ENCODE measurements at places on chromosomes 4 and X. TPM values are rescaled to one million over a fixed set of nuclear protein-coding genes. Genes with fewer than 3 reads are reported as not detected.
A peak's percentile ranks its signal among the peaks of the same experiment; 100 is the strongest.

DNA sequence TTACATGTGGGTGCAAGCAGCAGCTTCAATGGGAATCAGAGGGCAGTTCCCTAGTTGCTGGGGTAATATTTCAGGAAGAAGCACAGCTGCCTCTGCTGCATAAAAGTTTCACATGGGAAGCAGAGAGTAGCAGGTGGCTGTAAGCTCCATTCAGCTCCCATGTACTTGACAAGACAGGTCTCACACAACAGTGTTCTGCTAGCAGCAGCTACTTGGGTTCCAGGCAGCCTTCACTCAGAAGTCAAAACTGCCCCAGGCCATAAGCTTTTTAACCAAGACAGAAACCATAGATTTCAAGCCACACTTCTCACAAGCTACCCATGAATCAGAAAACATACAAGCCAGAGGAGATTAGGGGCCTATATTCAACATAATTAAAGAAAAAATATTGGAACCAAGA, 41.4 kb upstream of the SPIN2A start:
- H3K27ac ChIP-seq = no peak overlapping the region
- no peaks in the 10 kb centered on the region for H3K27me3 ChIP-seq
- H3K4me3 ChIP-seq = no peak overlapping the region

The ASB12 gene
- total RNA-seq = not detected

DNA sequence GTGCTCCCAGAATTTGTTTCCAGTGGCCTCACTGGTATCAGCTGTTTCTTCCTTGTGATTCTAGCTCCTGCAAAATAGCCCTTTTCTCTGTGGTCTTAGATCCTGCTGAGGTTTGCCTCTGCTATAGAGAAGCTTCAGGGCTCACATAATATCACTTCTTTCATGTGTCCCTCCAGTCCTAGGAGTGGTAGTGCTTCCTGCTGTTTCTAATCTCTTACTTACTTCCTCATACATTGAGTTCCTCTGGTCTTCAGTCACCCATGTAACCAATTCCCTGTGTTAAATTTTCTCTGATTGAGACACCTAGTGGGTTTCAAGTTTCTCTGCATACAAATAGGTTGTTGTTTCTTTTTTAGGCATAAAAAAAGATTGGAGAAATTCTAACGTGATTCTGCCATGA, 1567.9 kb downstream of the ARAP2 start:
- H3K4me3 ChIP-seq = no peak overlapping the region
- H3K4me1 ChIP-seq = no peaks in the 10 kb centered on the region
- H3K27me3 ChIP-seq = no peaks in the 10 kb centered on the region
- no peak for DNase-seq

The TRMT2B gene
- 41.3 TPM for total RNA-seq

DNA sequence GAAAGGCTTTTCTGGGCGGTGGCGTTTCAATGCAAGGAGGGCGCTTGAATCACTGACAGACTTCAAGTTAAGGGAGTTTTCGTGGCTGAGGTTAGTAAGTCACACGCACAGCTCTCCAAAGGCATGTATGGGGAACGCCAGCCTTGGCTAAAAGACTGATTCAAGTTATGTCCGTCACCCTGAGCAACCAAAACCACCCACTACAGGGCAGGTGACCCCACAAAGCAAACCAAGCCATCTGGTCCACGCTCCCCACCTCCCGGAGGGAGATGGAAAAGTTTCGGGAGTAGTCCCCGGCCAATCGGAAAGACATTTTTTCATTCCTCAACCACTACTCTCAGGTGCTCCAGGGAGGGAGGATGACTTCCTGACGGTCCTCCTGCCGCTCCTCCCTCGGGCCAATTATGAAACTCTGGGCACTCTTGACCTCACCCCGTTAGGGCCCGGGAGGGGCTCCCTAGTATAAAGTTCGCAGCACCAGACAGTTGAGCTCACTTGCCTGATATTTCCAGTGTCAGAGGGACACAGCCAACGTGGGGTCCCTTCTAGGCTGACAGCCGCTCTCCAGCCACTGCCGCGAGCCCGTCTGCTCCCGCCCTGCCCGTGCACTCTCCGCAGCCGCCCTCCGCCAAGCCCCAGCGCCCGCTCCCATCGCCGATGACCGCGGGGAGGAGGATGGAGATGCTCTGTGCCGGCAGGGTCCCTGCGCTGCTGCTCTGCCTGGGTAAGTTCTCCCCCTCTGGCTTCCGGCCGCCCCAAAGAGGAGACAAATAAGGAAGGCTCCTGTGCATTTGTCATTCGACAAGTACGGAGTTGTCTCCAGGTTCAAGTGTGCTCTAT, at the start of gene EREG:
EREG (plus strand) TSS at position 494 of the 840 bp plus-strand sequence; CDS start at position 658, 164 bp downstream.
- DNase-seq = peak; percentile 1
- peaks cover 14% of the 10 kb centered on the region for H3K27me3 ChIP-seq
- H3K36me3 ChIP-seq = no peaks in the 10 kb centered on the region
- H3K4me3 ChIP-seq = no peak within 1 kb of the TSS
- no peaks in the 10 kb centered on the region for H3K4me1 ChIP-seq

DNA sequence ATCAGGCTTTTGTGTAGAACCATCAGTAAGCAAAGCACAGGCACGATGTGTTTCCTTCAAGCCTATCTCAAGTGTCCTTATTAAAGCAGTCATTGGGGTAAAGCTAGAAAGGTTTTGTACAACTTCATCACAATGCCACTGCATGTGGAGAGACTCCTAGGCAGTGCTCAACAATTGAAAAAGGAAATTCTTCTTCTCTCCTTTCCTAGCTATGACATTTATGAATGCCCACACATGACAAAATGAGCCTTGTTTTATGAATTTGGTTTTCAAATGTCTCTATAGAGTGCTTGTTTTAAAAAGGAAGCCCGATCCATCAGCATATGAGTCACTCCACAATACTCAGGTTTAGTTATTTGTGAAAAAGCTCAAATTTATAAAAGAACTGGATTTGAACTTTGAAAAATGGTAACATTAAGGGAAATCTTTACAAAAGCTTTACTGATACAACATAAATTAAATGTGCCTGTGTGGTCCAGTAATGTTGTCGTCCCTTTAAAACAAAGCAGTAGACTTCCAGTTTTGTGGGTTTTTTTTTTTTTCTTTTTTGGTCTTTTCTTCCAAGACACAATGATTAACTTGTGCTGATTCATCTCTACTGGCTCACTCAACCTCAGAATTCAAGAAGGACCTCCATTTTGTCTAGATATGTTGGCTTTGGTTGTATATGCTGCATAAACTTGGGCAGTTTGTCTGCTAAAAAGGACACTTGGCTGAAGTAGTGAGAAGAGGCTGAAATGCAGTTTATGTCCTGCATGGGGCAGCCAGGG, 273.8 kb downstream of the GASK1B start:
- no peaks in the 10 kb centered on the region for H3K36me3 ChIP-seq
- H3K27me3 ChIP-seq = no peaks in the 10 kb centered on the region
- no peak overlapping the region for H3K4me3 ChIP-seq
- H3K4me1 ChIP-seq = no peaks in the 10 kb centered on the region
- no peak overlapping the region for H3K27ac ChIP-seq

DNA sequence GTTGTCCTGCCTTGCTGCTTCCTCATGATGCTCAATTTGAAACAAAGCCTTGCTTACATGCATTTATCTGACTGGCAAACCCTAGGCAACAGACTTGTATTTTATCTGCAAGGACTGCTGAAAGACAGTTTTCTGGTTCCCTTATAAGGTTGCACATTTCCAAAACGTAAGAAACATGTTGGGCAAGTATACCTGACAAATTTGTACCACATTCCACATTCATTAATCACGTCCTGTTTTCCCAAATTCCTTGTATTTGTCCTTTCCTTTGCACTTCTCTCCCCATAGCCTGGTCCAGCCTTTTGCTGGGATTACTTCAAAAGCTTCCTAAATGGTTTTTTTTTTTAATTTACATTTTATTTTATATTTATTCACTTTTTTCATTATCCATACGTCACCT, 310.1 kb downstream of the PPP3CA start:
- no peaks in the 10 kb centered on the region for H3K27me3 ChIP-seq
- no peak overlapping the region for H3K27ac ChIP-seq
- H3K4me1 ChIP-seq = peaks cover 18% of the 10 kb centered on the region
- no peak overlapping the region for H3K4me3 ChIP-seq
- no peaks in the 10 kb centered on the region for H3K36me3 ChIP-seq
- no peak for DNase-seq

The RXFP1 gene
- not detected for total RNA-seq

The SYN1 gene
- total RNA-seq = not detected

DNA sequence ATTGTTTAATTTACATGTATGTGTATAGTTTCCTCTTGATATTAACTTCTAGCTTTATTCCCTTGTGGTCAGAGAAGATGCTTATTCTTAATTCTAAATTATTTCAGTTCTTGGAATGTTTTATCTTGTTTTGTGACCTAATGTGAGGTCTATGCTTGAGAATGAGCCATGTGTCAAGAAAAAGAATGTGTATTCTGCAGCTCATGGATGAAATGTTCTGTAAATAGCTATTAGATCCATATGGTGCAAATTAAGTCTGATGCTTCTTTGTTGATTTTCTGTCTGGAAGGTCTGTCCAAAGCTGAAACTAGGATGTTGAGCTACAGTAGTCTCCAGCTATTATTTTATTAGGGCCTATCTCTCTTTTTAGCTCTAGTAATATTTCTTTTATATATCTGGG, 187.3 kb upstream of the RASGEF1B start:
- DNase-seq = no peak
- H3K4me3 ChIP-seq = no peak overlapping the region
- H3K27ac ChIP-seq = no peak overlapping the region
- peaks cover 4% of the 10 kb centered on the region for H3K27me3 ChIP-seq
- no peaks in the 10 kb centered on the region for H3K4me1 ChIP-seq

DNA sequence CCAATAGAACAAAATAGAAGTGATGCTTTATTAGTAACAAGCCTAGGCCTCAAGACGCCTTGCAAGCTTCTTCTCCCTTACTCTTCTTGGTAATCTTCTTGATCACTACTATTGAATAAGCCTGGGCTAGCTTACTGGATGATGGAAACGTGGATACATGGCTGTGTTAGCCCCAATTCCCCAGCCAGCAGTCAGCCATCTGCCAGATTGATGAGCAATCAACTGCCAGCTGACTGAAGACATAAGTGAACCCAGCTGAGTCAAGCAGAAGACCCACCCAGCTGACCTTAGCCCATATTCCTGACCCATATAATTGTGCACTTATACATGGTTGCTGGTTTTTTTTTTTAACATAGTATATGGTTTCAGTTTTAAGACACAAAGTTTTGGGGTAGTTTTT, 130.4 kb downstream of the DHX15 start:
- H3K4me1 ChIP-seq = no peaks in the 10 kb centered on the region
- H3K27ac ChIP-seq = no peak overlapping the region
- H3K27me3 ChIP-seq = no peaks in the 10 kb centered on the region
- H3K4me3 ChIP-seq = no peak overlapping the region
- no peaks in the 10 kb centered on the region for H3K36me3 ChIP-seq

DNA sequence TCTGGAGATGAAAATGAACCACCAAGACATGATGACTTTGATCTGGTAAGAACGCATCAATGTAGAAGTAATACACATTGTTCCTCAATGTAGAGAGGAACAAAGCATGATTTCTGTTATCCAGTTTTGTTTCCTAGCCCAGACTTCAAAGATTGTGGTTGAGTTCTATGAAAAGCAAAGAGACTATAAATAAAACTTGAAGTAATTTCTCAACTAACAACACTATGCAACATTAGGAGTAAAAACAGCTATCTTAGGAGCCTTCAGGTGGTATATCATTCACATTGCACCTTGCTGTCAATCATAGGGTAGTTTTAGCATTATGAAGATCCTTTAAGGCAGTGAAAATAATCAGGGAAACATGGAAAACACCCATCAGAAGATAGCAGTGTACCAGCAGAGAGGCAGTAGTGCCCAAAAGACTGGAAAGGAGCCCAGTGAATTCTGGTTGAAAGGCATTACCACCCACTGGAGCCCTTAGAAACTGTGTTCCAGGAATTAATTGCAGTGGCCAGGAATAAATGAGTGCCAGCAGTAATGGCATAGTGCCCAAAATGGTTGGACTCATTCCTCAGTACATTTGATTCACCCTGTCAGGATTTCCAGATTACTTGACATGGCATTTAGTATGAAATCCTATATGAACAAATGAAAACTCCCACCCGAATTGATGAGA, 300.7 kb upstream of the CXXC4 start:
- no peak overlapping the region for H3K27ac ChIP-seq
- no peak for DNase-seq
- no peak overlapping the region for H3K4me3 ChIP-seq
- H3K27me3 ChIP-seq = no peaks in the 10 kb centered on the region
- no peaks in the 10 kb centered on the region for H3K4me1 ChIP-seq

- no peaks in the 10 kb centered on the region for H3K36me3 ChIP-seq
- no peaks in the 10 kb centered on the region for H3K4me1 ChIP-seq
- no peak overlapping the region for H3K27ac ChIP-seq
- H3K27me3 ChIP-seq = no peaks in the 10 kb centered on the region
- no peak for DNase-seq
These were observed 126.7 kb upstream of the MAGEE2 start for GRCh38 chrX:75911716-75912115.

- DNase-seq = peak; percentile 92
- peaks cover 64% of the 10 kb centered on the region for H3K4me1 ChIP-seq
- H3K27me3 ChIP-seq = no peaks in the 10 kb centered on the region
These were observed 3.2 kb downstream of the FLNA start for GRCh38 chrX:154371017-154371788.

DNA sequence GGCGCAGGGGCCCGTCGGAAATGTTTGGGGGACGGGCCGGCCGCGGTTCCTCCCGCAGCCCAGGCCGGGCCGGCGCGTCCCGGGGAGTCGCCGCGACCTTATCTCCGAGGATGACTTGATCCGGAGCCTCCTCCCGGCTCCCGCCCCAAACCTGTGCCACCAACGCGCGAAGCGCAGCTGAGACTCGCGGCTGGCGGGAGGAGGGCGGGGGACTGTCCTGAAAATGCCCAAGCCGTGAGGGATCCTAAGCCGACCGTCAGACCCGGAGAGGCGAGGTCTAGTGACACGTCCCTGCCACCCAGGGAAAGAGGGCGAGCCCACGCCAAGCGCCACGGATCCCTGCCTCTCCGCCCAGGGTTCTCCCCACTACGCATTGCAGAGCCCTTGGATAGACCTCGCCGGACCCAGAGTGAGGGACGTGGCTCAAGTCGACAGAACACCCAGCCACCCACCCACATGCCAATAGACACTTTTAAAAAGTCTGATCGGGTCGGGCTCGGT, 26.9 kb downstream of the UTP14A start:
- no peak for DNase-seq
- H3K27ac ChIP-seq = no peak overlapping the region
- no peaks in the 10 kb centered on the region for H3K4me1 ChIP-seq
- no peak overlapping the region for H3K4me3 ChIP-seq

The NAA11 gene
- not detected for total RNA-seq

DNA sequence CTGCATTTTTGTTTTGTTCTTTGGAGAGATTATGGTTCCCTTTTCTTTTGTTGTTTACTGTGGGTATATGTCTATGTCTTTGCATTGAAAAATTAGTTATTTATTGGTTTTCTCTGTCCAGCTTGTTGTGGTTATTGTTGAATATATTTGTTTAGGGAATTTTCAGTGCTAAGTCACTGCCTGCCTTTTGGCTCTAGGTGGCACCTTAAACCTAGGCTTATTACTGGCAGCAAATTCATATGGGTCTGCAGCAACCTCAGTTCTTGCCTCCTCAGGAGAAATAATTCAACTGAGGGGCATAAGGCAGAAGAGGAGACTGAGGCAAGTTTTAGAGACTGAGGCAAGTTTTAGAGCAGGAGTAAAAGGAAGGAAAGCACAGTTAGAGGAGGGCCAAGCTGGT, 1157.3 kb upstream of the AGA start:
- H3K4me1 ChIP-seq = no peaks in the 10 kb centered on the region
- no peak overlapping the region for H3K4me3 ChIP-seq
- no peak overlapping the region for H3K27ac ChIP-seq

GRCh38 chr4:55297346-55297745, 48.7 kb upstream of the SRD5A3 start:
- no peak for DNase-seq
- no peak overlapping the region for H3K4me3 ChIP-seq
- no peaks in the 10 kb centered on the region for H3K27me3 ChIP-seq
- no peaks in the 10 kb centered on the region for H3K36me3 ChIP-seq
- H3K4me1 ChIP-seq = no peaks in the 10 kb centered on the region
- H3K27ac ChIP-seq = no peak overlapping the region

The AFM gene
- not detected for total RNA-seq

Measured in CD4-positive, CD25-positive, alpha-beta regulatory T cell (primary cell).